Activated CD8-positive, alpha-beta T cell treated with anti-CD3 and anti-CD28 coated beads, Interleukin-2, amount 10 ng/mL, durations not matched to agents 7 days and 5 days (primary cell): ENCODE measurements at places on chromosomes 2 and 18. TPM values are rescaled to one million over a fixed set of nuclear protein-coding genes. Genes with fewer than 3 reads are reported as not detected.

Gene SH3RF3
- 0.10 TPM for total RNA-seq

Gene RAB6C
- total RNA-seq, result not detected

Gene DPP4
- total RNA-seq, result 158 TPM

Gene ALPI
- total RNA-seq, result not detected

Gene ST3GAL5
- total RNA-seq, result 46.7 TPM

Gene PSMD1
- 92.8 TPM for total RNA-seq

Gene ARHGAP25
- 68.2 TPM for total RNA-seq

Gene HOXD1
- not detected for total RNA-seq

Gene SNED1
- total RNA-seq, result 3.4 TPM

Gene C2orf66
- 0.32 TPM for total RNA-seq

Gene TUBB8B
- total RNA-seq, result not detected

Gene CAVIN2
- not detected for total RNA-seq

Gene GKN2
- not detected for total RNA-seq

Gene SMAD4
- total RNA-seq, result 77.6 TPM

Gene TGFA
- total RNA-seq, result not detected

Gene CD8B2
- 3.6 TPM for total RNA-seq

Gene UPP2
- not detected for total RNA-seq

Gene PLA2R1
- total RNA-seq, result not detected

Gene ABCG8
- not detected for total RNA-seq

Gene TRAPPC12
- total RNA-seq, result 86.2 TPM

Gene XDH
- not detected for total RNA-seq

Gene TNFRSF11A
- 4.0 TPM for total RNA-seq

Gene MAP4K4
- total RNA-seq, result 92.2 TPM

Gene GPR35
- total RNA-seq, result 21.6 TPM

Gene TSPYL6
- total RNA-seq, result not detected

Gene HK2
- 42.6 TPM for total RNA-seq

Gene NEURL3
- not detected for total RNA-seq

Gene TMEM178A
- total RNA-seq, result not detected

Gene ATP5F1A
- 385 TPM for total RNA-seq

Gene ANKRD30B
- total RNA-seq, result not detected

Gene CCDC74B
- 3.4 TPM for total RNA-seq

Gene RGPD3
- 0.24 TPM for total RNA-seq

Gene IL1R2
- total RNA-seq, result not detected

Gene RPE
- 48.2 TPM for total RNA-seq

Gene EN1
- total RNA-seq, result not detected

Gene TRPM8
- not detected for total RNA-seq

Gene PLB1
- total RNA-seq, result 1.4 TPM

Gene C1QL2
- not detected for total RNA-seq

Gene CREG2
- not detected for total RNA-seq

Gene NOSTRIN
- not detected for total RNA-seq
